ENCODE measurements at places on chromosomes 13 and 19. TPM values are rescaled to one million over a fixed set of nuclear protein-coding genes. Genes with fewer than 3 reads are reported as not detected.

Gene PEAK3
- polyA plus RNA-seq: 0.18 TPM

Gene ZNF180
- polyA plus RNA-seq: 1.6 TPM

Gene RASAL3
- 154 TPM for polyA plus RNA-seq

Gene PSG1
- polyA plus RNA-seq: not detected

Gene FXYD7
- polyA plus RNA-seq: 6.3 TPM

Gene CCL25
- polyA plus RNA-seq: 0.28 TPM

Gene NRTN
- polyA plus RNA-seq: 2.2 TPM

Gene GPR183
- polyA plus RNA-seq: 150 TPM

Gene CGB1
- polyA plus RNA-seq: not detected

Gene FUT1
- polyA plus RNA-seq: not detected

Gene SLC10A2
- not detected for polyA plus RNA-seq

All from B cell (primary cell).